ENCODE measurements at places on chromosomes 7 and 10.

GRCh38 chr10:43867667-43868565 is 219.2 kb upstream of the ZNF32 start:
- DNase-seq = peak; percentile 47

DNA sequence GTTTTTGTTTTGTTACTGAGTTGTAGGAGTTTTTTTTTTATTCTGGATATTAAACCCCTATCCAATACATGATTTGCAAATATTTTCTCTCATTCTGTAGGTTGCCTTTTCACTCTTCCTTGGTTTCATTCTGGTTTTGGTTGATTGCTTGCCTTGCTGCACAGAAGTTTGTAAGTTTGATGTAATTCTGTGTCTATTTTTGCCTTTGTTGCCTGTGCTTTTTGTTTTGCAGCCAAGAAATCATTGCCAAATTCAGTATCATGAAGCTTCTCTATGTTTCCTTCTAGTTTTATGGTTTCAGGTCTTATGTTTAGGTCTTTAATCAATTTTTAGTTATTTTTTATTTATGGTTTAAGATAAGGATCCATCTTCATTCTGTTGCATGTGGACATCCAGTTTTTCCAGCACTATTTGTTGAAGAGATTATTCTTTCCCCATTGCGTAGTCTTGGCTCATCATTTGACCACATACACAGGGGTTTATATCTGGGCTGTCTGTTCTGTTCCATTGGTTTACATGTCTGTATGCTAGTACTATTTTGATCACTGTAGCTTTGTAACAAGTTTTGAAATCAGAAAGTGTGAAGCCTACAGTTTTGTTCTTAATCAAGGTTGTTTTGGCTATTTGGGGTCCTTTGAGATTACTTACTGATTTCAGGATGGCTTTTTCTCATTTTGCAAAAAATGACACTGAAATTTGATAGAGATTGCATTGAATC is 26.4 kb downstream of the BMPR1A start:
- DNase-seq = no peak

- DNase-seq = no peak
These were observed 2.5 kb upstream of the TMEM26 start for GRCh38 chr10:61455656-61456055.

DNA sequence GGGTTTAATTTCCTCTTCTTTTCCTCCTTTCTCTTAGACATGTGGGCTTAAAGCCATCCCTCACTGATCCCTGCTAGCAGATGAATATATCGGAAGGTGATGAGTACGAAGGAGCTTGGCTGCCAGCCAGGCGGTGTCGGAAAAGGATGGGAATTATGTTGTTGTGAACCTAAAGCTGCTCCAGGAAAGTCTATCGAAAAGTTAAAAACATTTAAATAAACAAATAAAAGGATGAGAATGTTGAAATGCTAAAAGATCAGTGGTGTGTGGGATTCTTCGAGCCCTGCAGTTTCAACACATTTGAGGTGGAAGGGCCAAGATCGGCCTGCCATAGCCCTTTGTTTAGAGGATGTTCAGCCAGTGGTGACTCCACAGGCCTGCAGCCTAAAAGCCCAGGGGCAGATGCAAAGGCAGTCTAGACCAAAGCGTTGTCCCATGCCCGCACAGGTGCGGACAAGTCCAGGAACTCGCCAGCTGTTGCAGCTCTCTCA is 107.9 kb downstream of the JCAD start:
- DNase-seq = no peak

DNA sequence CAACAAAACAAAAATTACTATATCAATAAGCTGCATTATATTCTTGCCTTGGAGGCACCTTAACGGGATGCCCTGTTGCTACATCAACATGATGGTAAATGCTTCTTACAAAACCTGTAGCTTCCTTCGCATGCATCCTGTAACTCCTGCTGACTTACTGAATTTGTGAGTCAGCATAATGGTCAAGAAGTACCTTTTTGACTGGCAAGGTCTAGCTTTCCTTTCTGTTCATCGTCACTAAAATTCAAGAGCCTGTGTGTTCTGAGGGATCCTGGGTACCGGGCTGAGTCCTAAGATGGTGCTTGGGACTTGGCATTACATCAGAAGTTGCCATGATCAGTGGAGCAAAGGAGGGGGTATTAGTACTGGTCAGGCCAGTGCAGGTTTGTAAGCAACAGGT is 4.9 kb downstream of the PFKFB3 start:
- no peak for DNase-seq

DNA sequence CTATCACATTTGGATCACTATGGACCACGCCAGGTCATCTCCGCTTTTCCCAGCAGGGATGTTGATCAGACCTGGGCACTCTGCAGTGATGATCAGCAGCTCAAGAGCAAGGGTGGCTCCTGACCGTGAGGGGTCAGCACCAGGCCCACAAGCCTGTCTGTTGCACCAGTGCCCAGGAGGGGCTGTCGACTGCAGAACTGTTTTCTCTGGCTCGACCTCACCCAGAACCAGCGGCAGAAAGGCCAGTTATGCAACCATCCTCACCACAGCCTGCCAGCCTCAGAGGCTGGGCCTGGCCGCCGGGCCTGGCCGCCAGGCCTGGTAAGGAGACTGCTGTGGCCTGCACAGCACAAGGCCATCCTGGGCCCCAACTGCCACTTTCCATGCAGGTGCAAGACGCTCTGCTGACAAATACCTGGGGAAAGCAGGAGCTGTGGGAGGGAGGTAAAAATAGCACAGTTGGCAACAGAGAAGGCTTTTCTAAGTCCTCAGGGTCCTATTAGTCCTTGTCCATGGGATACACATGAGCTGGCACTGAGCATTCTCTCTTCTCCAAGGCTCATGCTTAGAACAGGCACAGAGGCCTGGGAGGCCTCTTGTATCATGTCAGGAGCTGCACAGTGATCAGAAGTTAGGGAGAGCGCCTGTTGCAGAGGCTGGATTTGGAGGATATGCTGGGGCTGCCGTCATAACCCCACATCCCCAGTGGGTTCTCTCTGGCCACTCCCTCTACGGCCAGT is 17.5 kb downstream of the KCNMA1 start:
- no peak for DNase-seq

- no peak for DNase-seq
These were observed 69.9 kb upstream of the FGL2 start for GRCh38 chr7:77269360-77270093.

Measured in urinary bladder (tissue), 4 donors.